ENCODE measurements at places on chromosomes 1 and 21.

GRCh38 chr1:95966866-95967265 is 732.9 kb downstream of the RWDD3 start:
- DNase-seq: no peak

- DNase-seq: peak; percentile 68
Measured at GRCh38 chr1:26862781-26863684, at the start of gene SFN. Gene SFN, plus strand, starts transcription at chr1:26863149. Its CDS starts 64 bp downstream, at chr1:26863213.

DNA sequence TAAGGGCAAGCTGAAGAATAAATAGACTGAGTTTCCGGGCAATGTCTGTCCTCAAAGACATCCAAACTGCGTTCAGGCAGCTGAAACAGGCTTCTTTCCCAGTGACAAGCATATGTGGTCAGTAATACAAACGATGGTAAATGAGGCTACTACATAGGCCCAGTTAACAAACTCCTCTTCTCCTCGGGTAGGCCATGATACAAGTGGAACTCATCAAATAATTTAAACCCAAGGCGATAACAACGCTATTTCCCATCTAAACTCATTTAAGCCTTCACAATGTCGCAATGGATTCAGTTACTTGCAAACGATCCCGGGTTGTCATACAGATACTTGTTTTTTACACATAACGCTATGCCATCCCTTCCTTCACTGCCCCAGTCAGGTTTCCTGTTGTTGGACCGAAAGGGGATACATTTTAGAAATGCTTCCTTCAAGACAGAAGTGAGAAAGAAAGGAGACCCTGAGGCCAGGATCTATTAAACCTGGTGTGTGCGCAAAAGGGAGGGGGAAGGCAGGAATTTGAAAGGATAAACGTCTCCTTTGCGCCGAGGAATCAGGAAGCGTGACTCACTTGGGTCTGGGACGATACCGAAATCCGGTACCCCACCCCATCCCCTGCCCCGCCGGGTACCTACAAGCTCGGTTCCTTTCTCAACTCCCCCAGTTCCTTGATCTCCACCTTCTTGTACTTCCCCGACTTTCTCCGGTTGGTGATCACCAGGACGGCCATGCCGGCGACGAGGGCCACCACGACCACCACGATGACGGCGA is 1.3 kb downstream of the TACSTD2 start:
- DNase-seq: no peak

DNA sequence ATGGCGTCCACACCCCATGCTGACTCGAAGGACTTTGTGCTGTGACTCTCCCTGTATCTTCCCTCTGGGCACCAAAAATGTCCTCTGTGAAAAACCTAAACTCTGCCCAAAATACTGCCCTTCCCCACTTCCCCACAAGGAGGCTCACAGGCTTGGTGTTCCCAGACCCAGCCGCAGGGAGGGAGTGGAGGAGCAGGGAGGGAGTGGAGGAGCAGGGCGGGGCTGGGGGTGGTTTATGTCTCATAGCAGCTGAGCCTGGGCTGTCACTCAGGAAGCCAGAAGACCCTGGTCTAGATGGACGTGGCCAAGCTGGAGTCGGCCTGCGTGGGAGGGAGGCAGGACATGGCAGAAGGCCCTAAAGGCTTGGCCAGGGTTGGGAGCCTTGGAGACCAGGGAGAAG is 461.7 kb downstream of the PTPRU start:
- no peak for DNase-seq

DNA sequence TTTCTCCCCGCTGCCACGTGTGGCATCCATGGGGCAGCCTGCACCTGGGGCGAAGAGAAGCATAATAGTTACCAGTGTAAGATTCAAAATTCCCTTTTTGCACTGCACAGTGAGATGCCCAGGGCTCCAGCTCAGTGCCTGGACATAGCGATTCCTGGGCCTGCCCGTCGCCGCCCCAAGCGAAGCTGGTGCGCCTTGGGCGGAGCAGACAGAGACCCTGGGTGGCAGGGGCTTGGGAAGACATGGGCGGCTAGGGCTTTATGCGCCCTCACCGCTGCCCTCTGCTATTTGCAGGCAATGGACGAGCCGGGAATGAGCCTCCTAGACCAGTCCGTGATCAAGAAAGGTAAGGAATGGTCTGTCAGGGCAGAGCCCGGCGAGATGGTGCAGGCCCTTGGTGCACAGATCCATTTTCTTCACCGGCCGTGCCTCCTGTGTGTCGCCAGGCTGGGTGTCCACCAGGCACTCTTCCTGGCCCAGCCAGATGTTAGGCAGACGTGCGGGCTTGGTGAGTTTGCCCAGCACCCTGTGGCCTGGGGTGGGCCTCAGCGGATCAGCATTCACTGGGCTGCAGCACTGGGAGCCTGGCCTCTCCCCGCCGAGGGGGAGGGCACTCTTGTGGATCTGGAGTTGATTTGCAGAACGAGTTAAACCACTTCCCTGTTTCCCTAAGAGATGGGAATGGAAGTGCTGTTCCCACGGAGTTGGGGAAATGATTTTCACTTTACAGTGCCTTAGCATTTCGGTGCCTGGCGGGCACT is 1.7 kb downstream of the TFAP2E start:
- DNase-seq: no peak

DNA sequence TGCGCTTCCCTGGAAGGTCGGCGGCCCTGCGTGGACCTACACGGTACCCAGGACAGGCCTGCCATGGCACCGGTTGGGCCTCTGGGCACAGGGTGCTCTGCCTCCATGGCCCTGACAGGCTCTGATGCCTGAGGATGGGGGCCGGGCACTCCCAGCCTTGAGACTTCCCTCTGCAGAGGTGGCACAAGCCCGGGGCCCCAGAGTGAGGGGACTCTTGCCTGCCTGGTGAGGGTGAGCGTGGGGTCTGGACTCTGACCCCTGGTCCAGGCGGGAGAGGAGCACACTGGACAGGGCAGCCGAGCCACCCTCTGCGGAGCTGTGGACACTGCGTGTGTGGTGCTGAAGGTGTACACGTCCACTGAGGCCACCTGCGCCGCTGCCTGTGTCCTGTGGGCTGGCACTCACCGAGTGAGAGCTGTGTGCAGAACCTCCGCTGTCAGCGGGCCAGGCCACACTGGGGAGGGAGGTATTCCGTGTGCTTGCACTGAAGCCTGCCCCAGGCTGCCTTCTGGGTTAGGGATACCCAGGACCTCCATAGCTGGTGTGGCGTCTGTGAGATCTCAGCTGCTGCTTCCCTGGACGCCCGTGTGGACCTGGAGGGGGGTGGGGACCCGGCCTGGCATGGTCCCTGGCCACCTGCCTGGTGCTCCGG is 10.4 kb downstream of the SKI start:
- DNase-seq: no peak

DNA sequence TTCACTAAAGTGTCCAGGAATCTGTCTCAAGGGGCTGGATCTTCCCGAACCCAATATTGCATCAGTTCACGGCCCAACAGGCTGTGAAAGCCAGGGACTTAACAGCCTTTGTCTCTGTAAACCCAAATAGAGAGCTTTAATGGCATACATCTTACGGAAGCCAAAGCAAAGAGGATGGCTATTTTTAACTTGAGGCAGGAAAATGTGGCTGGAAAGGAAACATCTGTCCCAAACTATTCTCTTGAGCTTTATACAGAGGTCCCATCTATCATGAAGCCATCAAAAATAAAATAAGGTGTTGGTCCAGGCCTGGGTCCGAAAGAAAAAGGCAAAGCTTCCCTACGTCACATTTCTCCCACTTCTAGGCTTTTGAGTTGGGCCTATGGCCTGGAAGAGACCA is 7.7 kb upstream of the CD34 start:
- DNase-seq: no peak

DNA sequence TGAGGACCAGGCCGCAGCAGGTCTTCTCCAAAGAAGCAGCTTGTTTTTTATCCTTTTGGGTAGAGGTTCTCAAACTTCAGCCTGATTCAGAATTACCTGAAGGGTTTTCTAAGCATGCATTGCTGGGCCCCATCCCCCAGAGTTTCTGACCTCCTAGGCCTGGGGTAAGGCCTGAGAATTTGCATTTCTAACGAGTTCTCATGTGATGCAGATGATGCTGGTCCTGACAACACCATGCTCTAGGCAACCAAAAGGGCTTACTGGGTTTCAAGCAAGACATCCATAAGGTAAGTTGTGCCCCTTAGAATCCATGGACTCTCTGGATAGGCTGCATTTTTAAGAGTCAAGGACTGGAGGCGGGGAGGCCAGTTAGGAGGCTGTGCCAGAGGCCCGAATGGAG is 295.1 kb downstream of the HHIPL2 start:
- no peak for DNase-seq

DNA sequence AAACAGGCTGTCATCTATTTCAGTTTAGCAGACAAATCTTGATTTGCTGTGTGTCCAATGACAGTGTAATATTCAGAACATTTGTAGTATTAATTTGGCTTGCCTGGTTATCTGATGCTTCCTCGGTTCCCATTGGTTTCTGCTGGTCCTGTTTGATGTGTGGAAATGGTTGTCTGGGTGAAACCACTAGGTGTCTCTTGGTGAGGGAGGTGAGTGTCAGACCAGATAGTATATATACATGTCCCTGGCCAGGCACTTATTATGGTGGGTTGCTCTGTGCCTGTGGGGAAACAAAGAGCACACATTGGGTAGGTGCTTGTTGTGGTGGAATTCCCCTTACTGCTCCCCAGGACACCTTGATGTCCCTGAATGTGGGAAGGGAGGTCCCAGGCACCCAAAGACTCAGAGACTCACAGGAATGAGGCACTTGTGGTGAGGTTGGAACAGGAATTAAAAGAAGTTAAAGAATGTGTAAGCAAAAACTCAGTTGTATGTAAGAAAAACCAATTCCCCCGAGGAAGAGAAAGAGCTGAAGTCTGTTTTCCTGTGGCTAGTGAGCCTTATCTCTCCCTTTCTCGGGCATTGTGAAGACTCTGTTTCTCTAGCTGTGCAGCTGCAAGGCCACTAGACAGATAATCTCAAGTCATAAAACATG is 1519.1 kb downstream of the BRINP3 start:
- no peak for DNase-seq

GRCh38 chr1:115189814-115190539 is 100.7 kb upstream of the TSPAN2 start:
- no peak for DNase-seq

DNA sequence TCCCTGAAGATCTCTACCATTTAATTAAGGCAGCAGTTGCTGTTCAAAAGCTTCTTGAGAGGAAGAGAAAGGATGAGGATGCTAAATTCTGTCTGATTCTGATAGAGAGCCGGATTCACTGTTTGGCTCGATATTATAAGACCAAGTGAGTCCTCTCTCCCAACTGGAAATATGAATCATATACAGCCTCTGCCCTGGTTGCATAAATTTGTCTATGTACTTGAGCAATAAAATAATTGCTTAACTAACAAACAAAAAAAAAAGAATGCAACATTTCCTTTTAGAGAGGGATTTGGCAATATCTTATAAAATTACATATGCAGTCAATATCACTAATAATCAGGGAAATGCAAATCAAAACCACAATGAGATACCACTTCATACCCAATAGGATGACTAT is 26.8 kb downstream of the ALDH9A1 start:
- no peak for DNase-seq

GRCh38 chr1:189429610-189430009 is 1048.1 kb downstream of the BRINP3 start:
- DNase-seq: no peak

- no peak for DNase-seq
Measured at GRCh38 chr1:16017461-16018303, at the start of gene HSPB7. Gene HSPB7, minus strand, starts transcription at chr1:16018043. Its CDS starts 80 bp downstream, at chr1:16017963.

- DNase-seq: no peak
Measured at GRCh38 chr1:58497499-58497898, 49.0 kb downstream of the OMA1 start.

GRCh38 chr21:42525029-42525581 is 11.5 kb downstream of the SLC37A1 start:
- no peak for DNase-seq

DNA sequence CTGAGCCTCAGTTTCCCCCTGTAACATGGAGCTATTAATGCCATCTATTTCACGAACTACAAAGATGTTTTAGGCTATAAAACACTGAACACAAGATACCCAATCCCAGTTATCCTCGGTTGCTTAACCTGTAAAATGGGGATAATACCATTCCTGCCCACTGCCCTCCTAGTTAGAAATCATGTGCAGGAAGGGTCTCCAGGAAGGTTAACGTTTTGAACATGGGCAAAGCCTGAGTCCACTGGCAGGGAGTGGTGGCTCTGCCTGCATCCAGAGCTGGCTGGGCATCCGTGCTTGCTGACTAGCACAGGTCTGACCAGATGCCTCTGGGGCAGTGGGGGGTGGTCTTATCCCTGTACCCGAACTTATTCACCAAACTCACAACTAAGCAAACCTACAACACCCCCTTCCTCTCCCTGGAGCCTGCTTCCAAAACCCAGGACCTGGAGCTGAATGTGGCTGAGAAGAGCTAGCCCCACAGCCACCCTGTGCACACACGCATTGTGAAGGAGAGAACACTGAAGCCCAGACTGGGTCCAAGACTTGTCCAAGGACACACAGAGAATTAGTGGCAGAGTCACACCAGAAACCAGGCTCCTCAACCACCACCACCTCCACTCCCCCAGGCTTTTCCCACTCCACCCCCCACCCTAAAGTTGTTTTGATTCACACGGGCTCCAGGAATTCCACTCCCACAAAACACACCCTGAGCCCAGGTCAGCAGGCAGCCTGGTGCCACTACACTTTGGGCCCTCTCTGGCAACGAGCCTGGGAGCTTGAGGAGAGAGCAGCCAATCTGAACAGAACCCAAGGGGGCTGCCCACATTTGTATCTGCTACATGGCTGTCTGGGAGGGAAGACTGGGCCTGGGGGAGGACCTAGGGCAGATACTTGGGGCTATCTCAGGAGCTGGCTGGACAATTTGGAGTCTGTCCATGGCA is 1.6 kb downstream of the E2F2 start:
- DNase-seq: no peak

DNA sequence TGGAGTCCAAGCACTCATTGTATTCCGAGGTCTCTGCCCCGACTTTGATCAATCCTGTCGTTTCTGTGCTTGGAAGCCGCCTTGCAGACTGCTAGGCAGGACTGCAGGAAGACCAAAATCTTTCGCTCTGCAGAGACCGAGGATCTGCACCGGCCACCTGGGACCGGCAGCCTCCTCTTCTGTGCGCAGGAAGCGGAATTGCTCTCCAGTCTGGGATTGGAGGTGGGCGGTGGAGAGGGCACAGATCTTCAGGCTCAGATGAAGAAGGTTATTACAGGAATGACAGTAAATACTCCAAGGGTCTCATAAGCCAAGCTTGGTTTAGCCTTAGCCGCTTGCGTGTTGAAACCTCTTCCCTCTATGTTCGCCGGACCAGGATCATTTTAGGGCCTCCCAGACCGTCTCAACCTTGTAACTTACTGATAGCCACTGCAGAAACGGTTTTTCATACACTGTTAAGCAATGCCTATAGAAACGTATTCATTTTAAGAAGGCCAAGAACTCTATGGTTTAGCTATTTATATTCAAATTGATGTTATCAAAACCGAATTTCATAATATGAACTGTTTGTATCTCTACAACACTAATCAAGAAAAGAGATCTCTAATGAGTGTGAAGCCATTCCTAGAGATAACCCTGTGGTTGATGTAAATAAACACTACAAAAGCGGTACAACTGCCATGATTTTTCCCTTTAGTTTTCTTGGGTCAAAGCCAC is 1.1 kb downstream of the MIA3 start:
- DNase-seq: no peak

Measured in CD4-positive, alpha-beta T cell treated with Interleukin-4 for 4 hours (primary cell).